ENCODE measurements at places on chromosomes 13 and 19.

- no peak for DNase-seq
These were observed 32.6 kb downstream of the VWA8 start for GRCh38 chr13:41928323-41928722.

DNA sequence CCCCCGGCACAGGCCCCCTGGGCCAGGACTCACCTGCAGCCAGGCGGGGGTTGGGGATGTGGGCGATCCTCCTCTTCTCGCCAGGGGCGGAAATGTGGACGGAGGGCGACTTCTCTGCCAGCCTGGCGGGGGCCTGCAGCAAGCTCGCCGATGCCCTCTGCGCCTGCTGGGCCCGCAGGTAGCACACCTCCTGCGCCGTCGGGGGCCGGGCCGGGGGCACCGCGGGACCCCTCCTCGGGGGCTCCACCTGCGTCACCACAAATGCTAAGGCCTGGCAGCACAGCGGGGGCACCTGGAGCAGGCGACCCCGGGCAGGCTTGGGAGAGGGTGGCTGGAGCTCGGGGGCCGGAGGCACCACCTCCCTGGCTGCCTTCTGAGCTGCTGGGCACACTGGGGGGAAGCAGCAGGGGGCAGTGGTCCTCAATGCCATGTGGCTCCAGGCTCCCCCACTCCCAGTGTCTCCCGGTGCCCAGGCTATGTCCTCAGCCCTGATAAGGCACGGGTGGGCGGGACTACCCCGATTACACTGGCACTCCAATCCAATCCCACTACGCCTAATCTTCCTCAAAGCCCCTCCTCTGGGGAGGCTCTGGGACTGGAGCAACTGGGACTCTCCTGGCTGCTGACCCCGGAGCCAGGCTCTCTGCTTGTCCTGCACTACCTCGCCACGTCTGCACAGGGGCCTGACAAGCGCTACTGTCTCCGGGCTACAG is 11.6 kb upstream of the ATP8B3 start:
- no peak for DNase-seq

DNA sequence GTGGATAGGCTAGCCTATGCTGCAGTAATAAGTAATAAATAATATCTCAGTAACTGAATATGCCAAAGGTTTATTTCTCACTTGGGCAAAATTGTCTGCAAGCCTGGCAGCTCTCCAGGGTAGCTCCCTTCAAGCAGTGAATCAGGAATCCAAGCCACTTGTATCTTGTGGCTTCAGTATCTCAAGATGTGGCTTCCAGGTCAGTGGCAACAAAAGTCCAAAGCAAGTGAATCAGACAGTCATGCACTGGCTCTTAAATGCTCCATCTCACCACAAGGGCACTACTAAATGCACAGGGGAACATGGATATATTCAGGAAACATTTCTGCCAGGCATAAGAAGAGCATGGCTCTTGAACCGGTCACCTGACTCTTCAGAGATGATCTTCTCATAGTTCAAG is 126.3 kb downstream of the KCTD12 start:
- no peak for DNase-seq

- DNase-seq, result no peak
These were observed 80.5 kb upstream of the MCF2L start for GRCh38 chr13:112888238-112889111.
